D721Med (cell line): ENCODE measurements at places on chromosomes 12 and 14.

- DNase-seq = no peak
These were observed 23.4 kb upstream of the ATXN7L3B start for GRCh38 chr12:74514098-74514872.

GRCh38 chr14:88804035-88804434 lies 11.3 kb upstream of the EML5 start:
- DNase-seq = no peak

- DNase-seq = no peak
These were observed 45.2 kb upstream of the BAZ1A start for GRCh38 chr14:34920339-34920738.

DNA sequence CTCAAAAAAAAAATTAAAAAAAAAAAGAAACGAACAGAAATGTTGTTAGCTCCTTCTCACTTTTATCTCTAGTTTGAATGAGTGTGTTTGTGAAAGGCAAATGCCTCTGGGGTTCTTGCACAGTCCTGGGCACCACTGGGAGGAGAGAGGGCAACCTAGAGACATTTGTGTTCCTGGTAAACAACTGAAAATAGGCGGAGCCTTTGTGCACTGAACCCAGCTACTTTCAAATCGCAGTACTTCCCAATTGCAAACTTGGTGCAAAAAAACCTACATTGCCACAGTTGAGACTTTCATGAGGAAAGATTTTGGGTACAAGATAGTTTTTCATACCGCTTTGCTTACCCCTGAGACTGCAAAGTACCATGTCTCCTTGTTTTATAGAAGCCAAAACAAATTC lies 430.0 kb downstream of the ZFP36L1 start:
- no peak for DNase-seq

- no peak for DNase-seq
These were observed 60.9 kb upstream of the FSCB start for GRCh38 chr14:44567997-44568396.
